Activated CD8-positive, alpha-beta T cell treated with anti-CD3 and anti-CD28 coated beads, Interleukin-2, amount 10 ng/mL, durations not matched to agents 7 days and 5 days (primary cell): ENCODE measurements at places on chromosomes 1 and 21. TPM values are rescaled to one million over a fixed set of nuclear protein-coding genes. Genes with fewer than 3 reads are reported as not detected.

AGBL4 gene
- total RNA-seq, result not detected

LRRC7 gene
- total RNA-seq, result 0.16 TPM

TRIM58 gene
- total RNA-seq, result 0.21 TPM

RAB7B gene
- not detected for total RNA-seq

CFAP107 gene
- total RNA-seq, result not detected

TRIM46 gene
- total RNA-seq, result 14.6 TPM

KCNE1 gene
- total RNA-seq, result 0.18 TPM

COL11A1 gene
- not detected for total RNA-seq

CYP4X1 gene
- not detected for total RNA-seq

FNDC7 gene
- not detected for total RNA-seq

SEMA6C gene
- 2.2 TPM for total RNA-seq

EFNA3 gene
- 3.8 TPM for total RNA-seq

PRMT6 gene
- total RNA-seq, result 17.5 TPM

COA6 gene
- 39.2 TPM for total RNA-seq

TBX19 gene
- 2.1 TPM for total RNA-seq

TNFRSF18 gene
- 18.8 TPM for total RNA-seq

DYNLT4 gene
- 1.8 TPM for total RNA-seq

SPRR2F gene
- total RNA-seq, result not detected

KRTAP19-1 gene
- total RNA-seq, result not detected

RNF2 gene
- total RNA-seq, result 22.5 TPM

FMO2 gene
- total RNA-seq, result not detected

RHBG gene
- total RNA-seq, result not detected

CCDC190 gene
- not detected for total RNA-seq

CASQ1 gene
- total RNA-seq, result not detected

PRDM15 gene
- total RNA-seq, result 9.6 TPM

GNG4 gene
- total RNA-seq, result 0.23 TPM

CFHR4 gene
- not detected for total RNA-seq

LEFTY1 gene
- total RNA-seq, result not detected
